ENCODE measurements at places on chromosomes 3 and 15.

- DNase-seq, result no peak
Observed at GRCh38 chr15:34280193-34280592, 55.4 kb downstream of the EMC4 start.

- no peak for DNase-seq
Observed at GRCh38 chr15:89358435-89358754, 23.8 kb upstream of the POLG start.

DNA sequence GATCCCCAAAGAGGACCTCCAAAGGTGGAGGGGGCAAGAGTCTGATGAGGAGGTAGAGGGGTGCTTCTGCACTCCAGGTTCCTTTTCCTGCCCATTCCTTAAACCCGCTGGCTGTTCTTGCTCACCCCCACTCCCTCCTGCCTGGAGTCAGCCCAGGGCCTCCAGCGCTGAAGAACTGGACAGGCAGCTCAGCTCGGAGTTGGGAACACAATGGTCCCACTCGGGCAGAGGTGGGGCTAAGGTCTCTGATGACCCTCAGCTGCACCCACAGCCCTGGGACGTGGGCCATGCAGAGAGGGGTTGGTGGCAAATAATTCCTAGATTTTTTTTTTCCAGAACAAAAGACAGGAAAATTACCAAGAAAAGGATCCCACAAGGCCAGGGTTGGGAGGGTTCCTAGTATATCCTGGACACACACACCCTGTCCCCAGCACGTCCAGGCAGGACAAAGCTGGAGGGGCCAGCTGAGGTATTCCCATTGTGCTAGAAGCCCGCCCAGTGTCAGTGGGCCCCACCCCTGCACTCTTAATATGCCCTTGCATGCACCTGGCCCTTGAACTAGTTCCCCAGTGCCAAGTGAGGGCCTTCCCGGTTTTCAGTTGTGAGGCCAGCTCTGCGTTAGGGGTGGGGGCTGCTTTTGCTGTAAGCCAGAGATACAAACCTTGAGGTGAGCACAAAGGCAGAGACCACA lies 22.1 kb upstream of the IP6K2 start:
- DNase-seq, result no peak

- DNase-seq, result no peak
Observed at GRCh38 chr15:51771773-51772172, 20.4 kb downstream of the TMOD2 start.

- peak; percentile 87 for DNase-seq
Observed at GRCh38 chr3:150407808-150408220, 284 bp upstream of the TSC22D2 start.

GRCh38 chr15:101018016-101018415 lies 98.9 kb downstream of the LRRK1 start:
- DNase-seq, result no peak

DNA sequence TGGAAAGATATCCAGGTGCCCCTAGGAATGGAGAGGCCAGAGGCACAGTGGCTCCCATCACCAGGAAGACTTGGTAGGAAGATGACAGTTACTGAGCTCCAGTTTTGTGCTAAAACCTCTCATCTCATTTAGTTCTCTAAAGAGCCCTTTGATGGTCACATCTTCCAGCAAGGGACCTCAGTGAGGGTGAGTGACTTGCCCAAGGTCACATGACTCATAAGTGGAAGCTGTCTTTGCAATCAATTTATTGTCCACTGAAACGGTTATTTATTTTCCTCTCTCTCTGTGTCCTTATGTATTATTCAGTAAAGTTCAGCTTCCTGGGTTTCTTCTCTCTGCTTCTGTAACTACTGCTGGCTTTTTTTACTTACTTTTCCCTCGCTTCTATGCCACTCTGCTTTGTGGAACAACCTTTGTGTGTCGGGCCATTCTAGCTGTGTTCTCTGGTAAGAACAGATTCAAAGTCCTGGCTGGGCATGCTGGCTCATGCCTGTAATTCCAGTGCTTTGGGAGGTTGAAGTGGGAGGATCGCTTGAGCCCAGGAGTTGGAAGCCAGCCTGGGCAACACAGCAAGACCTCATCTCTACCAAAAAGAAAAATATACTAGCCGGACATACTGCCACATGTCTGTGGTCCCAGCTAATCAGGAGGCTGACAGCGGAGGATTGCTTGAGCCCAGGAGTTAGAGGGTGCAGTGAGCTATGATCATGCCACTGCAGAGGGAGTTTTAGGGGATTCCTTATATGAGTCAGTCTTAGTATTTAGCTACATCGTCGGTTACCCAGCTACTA lies 55.9 kb downstream of the PDIA5 start:
- no peak for DNase-seq

GRCh38 chr15:63553388-63553791 lies 43.8 kb upstream of the FBXL22 start:
- no peak for DNase-seq

- DNase-seq, result no peak
Observed at GRCh38 chr3:164748626-164749025, 329.7 kb downstream of the SI start.

GRCh38 chr3:182414586-182414985 lies 378.7 kb upstream of the ATP11B start:
- DNase-seq, result no peak

DNA sequence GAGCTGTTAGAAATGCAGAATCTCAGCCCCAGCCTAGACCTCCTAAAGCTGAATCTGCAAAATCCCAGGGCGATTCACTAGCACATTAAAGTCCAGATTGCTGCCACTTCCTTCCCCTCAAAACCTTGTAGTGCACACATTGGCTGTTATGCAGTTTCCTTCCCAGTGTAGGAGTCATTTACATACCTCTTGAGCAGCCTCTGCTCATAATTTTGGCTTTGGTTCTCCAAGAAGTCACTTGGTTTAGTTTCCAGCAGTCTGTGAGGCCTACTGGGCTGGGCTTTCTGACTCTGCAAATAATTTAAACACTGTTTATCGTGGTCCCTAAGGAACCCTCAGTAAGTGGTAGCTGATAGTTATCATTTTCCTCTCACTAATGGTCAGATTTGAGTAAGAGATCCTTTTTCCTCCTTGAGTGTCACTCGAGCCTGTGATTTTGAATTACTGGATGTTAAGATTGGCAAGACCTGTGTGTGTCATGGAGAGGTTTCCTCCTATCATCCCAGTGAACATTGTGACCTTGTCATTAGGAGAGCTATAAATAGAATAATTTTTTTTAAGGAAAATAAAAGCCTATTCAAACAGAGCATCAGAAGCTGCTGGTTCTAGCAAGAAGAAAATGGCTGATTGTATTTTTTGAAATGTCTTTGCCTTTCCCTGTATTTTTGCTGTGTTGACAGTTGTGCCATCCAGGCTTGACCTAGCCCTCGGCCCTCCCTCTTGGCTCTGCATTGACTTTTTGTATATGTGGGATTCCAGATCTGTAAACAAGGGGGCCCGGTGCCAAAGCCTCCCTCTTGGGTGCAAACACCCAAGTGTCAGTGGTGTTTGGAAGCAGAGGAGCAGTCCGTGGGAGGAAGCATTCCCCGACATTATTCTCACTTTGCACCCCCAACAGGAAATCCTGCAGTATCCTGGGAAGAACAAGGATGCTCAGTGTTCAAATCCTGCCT lies 134.8 kb upstream of the ANKRD28 start:
- DNase-seq, result no peak
